CD4-positive, alpha-beta T cell treated with Interferon gamma for 1 hour (primary cell): ENCODE measurements at places on chromosomes 11 and 22.

DNA sequence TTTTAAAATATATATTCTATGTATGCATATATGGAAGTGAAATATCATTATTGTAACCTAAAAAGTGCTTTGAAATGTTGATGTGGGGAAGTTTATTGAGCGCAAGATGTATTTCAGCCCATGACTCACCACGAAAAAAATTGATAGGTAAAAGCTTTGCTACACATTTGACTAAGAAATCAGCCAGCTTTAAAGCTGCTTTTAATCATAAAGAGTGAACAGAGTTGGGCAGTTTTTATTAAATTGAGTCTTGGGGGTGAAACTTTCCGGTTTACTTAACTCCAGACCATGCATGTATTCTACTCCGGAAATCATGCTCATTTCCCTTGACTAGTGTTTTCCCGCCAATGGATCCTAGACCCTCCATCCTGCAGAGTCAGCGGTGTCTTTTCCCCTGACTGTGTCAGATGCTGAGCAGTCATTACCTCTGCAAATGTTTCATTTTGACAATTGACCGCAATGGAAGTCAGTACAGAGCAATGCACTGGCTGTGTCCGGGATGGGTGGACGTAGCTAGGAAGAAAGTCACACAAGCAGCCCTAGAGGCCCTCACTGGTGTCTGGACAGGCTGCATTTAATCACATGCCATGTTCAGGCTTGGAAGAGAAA, 47.2 kb upstream of the MPEG1 start:
- DNase-seq, result no peak

DNA sequence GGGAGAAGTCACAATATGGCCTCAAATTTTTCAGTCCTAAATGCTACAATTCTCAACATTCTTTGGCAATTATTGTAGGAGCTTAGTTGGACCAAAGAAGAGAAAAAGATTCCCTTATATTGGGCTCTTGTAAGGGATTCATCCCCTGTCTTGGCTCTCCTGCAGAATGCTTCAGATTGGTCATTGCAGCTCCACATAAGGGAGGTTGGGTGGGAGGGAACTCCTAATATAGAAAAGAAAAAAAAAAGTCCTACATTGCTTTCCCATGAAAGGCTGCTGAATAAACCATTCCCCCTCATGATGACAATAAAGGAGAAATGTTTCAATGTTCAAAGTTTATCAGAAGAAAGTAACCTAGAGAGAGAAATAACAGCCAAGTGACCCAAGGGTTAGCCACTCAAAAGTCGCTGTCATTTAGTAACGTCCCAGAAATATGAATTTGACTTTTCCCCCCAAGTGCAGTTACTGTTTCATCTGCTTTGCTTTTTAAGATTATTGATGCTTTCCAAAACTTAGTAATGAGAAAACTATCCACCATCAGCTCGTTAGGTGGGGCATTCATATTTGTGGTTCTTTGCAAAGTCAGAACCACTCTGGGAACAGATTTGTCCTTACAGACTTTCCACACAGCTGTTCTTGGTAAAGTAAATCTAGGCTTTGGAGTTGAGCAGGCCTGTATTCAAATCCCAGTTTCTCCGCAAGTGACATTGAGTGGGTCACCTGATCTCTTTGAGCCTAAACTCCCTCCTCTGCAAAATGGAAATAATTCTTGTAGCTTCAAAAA, 5.0 kb upstream of the SLC1A2 start:
- DNase-seq, result no peak

DNA sequence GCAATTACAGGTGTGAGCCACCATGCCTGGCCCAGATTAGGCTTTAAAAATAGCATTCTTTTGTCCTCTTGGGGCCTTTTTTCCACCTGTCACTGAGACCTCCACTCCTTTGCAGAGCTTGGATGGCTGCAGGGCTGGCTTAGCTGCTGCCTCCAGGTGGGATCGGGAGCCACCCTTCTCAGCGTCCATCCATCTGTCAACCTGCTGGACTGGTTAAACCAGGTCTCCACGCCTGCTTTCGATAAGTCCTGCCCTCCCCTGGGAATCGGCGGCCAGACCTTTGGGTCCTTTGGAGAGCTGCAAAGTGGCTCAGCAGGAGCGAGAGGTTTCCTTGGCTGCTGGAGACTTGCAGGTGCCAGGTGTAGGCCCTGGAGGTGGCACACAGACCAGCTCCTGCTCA, 23.4 kb upstream of the GRAMD4 start:
- no peak for DNase-seq

DNA sequence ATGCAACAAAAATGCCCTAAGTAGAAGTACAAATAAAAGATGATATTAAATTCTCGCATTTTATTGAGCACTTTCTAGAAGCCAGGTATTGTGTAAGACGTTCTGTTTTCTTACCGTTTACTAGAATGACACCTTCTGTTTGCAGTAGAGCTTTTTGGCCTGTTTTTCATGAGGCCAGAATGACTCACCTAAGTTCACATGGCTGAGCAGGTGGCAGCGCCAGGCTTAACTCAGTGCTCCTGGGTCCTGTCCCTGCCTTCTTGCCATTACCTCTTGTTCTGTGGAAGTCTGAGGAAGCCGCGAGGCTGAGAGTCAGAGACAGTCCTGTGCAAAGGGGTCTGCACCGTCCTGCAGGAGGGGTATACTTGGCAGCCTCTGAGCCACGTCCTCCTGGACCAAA, 113.8 kb downstream of the ATXN10 start:
- no peak for DNase-seq

- DNase-seq, result no peak
Observed at GRCh38 chr22:27407369-27407985, 394.1 kb downstream of the MN1 start.

DNA sequence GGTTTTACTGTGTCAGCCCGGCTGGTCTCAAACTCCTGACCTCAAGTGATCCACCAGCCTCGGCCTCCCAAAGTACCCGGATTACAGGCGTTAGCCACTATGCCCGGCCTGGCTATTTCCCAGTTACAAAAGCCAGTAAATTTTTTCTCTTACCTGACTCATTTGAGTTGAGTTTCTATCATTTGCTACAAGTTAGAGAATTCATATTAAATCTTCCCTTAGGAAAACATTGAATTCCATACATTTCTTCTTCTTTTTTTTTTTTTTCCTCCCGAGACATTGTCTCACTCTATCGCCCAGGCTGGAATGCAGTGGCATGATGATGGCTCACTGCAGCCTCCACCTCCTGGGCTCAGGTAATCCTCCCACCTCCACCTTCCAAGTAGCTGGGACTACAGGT, 26.0 kb downstream of the CHEK2 start:
- DNase-seq, result no peak

GRCh38 chr11:118742304-118742703, 48.7 kb downstream of the DDX6 start:
- no peak for DNase-seq
